ENCODE measurements at places on chromosomes 1 and 21.

GRCh38 chr1:29285771-29286170 lies 49.4 kb downstream of the PTPRU start:
- DNase-seq: no peak

DNA sequence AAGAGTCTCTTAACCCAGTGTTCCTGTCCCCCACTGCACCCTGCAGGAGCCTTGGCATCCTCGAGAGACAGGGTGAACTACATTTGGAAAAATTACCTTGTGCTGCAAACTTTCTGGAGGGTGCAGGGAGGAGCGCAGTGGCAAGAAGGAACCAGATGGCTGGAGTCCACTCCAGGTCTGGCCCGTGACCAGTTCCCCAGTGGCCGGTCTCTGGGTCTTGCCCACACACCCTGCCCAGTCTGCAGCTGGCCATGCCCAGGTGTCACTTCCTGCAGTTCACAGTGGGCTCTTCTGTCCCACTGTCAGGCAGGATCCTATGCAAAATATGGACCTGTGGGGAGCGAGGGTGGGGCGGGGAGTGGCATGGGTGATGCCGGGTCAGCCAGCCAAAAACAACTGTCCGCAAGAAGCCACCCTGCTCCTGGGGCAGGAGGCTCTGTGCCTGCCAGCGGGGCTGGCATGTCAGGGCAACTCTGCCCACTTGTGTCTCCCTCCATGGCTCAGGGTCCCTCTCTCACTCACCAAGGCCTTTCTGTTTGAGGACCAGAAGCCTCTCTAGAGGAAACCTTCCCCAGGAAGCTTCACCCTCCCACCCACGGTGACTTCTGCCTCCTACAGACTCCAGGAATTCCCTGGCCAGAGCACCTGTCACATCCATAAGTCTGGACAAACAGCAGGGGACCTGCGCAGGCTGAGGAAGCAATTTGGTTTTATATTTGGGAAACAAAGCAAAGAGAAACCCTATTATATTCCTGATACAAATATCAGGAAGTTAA lies 55.6 kb downstream of the KIF21B start:
- DNase-seq: no peak

- DNase-seq: no peak
Observed at GRCh38 chr1:156676820-156677615, at the start of gene NES. Gene NES (minus strand): TSS chr1:156677407. CDS start chr1:156677264, 143 bp downstream.

- no peak for DNase-seq
Observed at GRCh38 chr21:25370311-25370744, 237.0 kb downstream of the MRPL39 start.

DNA sequence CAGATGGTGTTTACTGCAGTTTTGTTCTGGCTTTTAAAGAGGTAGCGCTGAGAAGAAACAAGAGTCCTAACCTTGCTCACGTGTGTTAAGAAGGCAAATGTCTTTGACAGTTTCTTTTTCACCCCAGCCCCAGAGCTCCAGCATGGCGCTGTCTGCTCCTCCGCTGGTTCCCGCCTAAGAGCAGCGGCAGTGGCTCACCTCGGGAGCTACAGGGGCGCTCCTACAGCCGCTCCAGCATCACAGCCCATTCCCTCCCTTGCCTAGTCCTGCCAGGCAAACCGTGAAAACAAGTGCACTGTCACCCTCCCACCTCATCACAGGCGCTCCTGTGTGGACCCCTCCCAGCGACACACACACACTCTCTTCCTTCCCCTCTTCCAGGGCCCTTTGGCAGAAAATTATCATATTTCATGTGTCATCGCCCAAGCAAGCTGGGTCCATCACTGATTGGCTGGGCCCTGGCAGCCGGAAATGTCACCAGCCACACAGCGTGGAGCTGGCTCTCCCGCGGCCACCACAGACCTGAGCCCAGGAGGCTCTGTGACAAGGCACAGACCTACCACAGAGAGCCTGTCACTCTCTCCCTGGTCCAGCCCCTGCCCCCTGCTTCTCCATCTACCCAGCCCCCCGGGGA lies 1.2 kb upstream of the HIVEP3 start:
- peak; percentile 60 for DNase-seq

DNA sequence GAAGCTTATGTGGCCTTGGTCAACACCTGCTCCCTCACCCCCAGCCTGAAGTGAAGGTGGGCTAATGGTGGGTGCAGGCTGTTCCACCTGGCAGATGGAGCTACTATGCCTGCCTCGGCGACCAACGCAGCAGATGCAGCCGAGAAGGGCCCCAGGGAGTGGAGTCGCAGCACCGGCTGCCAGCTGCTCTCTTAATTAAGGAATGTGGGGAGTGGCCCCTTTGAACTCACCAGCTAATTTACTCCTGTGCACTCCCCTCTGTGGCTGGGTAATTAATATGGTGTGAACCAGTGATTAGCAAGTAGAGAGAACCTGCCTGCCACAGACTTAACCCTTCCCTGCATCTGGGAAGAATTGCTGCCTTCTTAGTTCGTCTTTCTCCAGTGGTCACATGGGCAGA lies 3.3 kb upstream of the SLAMF8 start:
- DNase-seq: no peak

DNA sequence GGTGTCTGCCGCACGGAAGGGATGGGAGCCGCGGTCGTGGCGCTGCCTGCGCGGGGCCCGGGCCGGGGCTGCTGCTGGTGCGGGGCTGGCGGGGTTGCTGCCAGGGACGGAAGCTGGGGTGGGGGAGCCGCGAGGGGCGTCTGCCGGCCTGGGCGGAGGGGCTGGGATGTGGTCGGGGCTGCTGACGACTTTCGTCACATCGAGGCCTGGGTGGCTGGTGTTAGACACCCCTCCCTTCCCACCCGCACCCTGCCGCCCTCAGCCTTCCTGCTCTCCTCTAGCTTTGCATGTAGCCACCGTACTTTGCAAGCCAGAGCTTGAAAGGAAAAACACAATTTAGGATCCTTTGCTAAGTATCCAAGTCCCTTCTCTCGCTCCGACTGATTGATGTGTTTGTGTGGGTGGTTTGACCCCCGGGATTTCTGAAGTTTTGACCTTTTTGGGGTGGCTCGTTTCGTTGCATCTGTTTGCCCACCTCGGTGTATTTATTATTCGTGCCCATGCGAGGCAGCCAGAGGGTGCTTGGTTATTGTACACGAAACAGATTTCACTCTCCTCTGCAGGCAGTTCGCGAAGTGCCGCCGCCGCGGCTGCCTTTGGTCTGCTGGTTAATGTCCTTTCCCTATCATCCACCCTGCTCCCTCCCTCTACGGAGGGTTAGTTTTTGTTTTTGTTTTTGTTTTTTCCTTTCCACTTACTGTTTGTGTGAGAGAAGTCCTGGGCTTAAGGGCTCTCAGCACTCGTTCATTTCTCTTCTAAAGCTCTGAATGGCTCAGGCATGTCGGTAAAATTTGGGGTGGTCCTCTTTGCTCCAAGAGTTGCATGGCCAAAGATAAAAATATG lies 868 bp downstream of the C1orf21 start:
- peak; percentile 33 for DNase-seq

Data from stimulated activated CD8-positive, alpha-beta memory T cell treated with anti-CD3 and anti-CD28 coated beads, Interleukin-12 subunit alpha, Interleukin-12 subunit beta, amount 100 ng/mL, for 1 hour (primary cell).